ENCODE measurements at places on chromosomes 16 and 17. TPM values are rescaled to one million over a fixed set of nuclear protein-coding genes. Genes with fewer than 3 reads are reported as not detected.

ZNRF1 gene
- total RNA-seq: 39.6 TPM

LDHD gene
- 0.99 TPM for total RNA-seq

CAMKK1 gene
- total RNA-seq: 4.9 TPM

DOK4 gene
- 4.1 TPM for total RNA-seq

DNA sequence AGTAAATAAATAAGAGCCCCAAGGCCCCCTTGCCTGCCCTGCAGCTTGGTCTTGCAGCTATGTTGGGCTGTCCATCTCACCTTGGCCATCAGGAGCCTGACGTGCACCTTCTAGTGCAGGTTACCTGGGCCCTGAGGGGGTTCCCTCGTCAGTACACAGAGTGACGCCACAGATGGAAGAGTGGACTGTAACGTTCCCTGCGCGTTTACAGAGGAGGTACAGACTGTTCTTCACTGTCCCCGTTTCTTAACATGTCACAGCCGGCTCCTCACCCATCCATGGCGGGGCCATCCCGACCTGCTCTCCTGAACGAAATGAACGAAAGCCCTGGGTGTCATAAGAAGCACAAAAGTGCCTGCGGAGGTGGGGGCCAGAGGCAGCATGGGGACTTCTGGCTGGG, 15.9 kb upstream of the FASN start:
- no peak for DNase-seq

SPATA33 gene
- total RNA-seq: 4.7 TPM

DNA sequence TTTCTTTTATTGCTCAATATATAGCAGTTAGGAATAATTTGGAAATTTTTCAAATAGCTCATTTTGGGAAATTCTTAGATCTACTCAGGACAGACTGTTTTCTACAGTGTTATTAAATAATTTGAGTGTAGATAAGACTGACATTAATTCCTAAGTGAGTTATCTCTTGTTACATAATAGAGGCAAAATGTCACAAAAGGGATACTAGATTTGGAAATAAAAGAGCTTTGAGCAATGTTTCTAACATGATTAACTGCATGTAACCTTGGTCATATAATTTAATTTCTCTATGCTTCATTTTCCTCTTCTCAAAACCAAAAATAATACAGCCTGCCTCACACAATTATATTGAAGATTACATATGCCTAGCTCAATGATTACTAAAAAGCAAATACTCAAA, 16.3 kb upstream of the KIF2B start:
- no peak for DNase-seq

C16orf54 gene
- total RNA-seq: 16.7 TPM

DNA sequence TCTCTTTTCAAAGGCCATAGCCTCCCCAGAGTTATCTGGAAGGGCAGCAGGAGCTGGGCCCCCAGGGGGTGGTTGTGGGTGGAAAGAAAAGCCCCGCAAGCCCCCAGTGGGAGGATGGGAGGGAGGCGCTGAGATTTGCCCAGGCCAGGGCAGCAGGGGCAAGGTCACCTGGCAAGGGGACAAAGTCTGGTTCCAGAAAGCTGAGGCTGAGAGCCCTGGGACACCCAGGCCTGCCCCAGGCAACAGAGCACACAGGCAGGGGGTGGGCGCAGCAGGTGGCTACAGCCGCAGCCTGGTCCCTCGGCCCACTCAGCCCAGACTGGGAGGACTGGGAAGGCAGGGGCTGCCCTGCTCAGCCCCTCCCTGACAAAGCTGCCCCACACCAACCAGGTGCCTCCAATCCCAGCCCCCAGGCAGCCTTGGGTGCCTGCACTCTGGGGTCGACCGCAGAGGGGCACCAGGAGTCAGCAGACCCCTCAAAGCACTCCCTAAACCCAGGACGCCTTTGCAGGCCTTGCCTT, 23.7 kb upstream of the GSG1L start:
- no peak for DNase-seq

DNA sequence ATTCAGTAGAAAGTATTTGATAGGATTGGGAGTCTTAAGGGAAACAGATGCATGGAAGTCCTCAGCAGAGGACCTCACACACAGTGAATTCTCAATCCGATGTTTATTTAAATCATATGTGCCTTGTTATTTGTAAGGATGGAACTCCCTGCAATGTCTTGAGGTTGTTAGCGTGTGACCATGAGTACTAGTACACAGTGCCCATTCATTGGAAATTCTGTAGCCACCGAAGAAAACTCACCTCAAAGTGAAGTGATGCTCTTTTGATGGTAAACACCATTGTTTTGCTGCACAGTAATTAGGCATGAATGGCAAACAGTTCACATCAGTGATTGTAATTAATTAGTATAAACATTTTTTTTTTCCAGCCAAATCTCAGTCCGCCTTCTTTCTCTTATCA, 173.6 kb downstream of the MSI2 start:
- DNase-seq: no peak

LAT gene
- total RNA-seq: 91.7 TPM

DNA sequence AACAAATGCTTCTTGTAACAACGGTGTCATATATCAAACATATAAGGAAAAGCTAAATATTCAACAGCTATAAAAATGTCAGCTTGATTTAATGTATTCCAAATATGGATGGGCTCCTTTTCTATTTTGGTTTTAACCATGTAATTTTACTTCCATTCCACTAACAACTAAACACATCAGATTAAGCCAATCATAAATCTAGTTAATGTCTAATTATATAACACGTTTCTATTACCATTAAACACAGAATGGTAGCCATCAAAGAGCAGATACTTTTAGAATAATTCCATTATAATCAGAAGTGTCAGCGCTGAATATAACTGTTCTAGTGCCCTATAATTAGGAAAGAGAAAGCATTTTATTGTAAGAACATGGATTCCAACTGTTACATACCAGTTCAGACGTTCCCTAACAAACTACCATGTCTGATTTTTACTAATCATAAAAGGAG, 10.0 kb downstream of the CMC2 start:
- DNase-seq: no peak

Data from thymus (tissue), 14 donors.